ENCODE measurements at places on chromosomes 12 and 14.

DNA sequence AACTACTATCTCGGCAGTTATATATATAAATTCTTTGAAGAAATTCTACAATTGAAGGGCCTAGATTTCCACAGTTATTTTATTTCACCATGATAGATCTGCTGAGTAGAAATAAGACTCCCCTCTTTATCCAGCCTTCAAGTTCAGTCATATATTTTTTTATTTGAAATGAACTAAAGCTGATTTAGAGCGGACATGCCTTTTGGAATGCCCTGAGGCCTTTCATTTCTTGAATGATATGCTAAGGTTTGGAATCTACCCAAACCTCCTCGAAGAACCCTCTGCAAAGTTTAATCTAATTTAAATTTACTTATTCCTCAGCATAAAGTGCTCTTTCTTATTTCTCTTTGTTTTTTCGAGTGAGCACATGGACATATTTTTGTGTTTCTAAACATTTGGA is 15.1 kb downstream of the SIX1 start:
- no peak for DNase-seq

DNA sequence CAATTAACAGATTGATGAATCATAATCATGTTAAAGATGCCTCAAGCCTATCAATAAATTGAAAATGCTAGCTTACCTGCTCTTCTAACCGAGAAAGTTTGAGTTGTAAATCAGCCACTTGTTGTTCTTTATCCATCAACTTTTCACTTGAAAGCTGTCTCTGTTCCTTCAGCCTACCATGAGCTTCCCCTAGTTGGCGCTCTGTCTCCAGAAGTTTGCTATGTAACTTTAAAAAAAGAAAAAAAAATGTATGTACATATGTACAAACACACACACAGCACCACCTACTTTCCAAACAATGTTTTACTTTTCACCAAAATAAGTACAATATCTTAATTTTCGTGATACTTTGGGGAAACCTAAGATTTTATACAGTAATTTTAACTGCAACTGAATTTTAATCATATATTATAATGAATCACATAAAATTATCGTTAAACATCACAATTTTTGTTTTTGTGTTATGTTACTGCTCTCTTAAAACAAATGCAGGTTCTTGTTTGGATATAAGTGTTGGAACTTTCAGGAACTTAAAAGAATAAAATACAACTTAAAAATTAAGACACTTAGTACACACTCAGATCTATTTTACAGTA is 101.2 kb downstream of the EEA1 start:
- DNase-seq: no peak

GRCh38 chr12:64797156-64797555 is 27.3 kb upstream of the TBC1D30 start:
- no peak for DNase-seq

GRCh38 chr12:28090835-28091234 is 99.4 kb upstream of the CCDC91 start:
- DNase-seq: no peak

DNA sequence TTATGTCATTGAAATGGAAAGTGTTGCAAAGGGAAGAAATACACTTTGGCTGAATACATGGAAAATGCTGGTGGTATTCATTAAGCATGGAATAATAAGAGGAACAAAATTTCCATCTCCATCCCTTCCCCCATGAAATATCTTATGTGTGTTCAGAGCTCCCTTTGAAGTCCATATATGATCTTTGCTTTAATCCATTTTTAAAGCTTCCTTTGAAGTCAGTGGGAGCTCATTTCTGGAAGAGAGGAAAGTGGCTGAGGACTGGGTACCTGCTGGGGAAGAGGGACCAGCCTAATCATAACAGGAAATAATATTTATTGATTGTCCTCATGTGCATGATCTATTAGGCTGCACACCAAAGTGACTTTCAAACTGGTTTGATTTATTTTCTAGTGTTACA is 49.2 kb downstream of the AKAP6 start:
- no peak for DNase-seq

DNA sequence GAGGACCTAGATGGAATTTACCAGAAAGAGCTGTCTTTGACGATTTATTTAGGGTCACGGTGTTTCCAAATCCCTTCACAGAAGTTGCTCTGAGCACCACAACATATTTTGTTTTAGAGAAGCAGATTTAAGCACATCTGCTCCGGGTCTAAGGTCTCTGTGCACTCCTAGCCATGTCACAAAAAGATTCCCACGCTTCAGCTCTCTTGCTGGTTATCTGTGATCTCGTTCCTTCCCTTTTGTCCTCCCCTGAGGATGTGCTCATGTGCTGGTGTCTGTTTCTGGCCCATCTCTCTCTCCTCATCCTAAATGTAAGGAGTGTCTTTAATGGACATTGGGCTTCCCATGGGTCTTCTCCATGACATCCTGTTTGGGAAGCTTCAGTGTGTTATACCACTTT is 53.7 kb upstream of the GNPNAT1 start:
- no peak for DNase-seq

- no peak for DNase-seq
Observed at GRCh38 chr12:57092876-57093414, 4.0 kb downstream of the NAB2 start.

GRCh38 chr12:79300199-79300568 is 390.6 kb downstream of the PAWR start:
- no peak for DNase-seq

- no peak for DNase-seq
Observed at GRCh38 chr12:130994821-130995375, 41.2 kb downstream of the ADGRD1 start.

GRCh38 chr14:65377576-65377975 is 35.0 kb upstream of the FUT8 start:
- DNase-seq: no peak

DNA sequence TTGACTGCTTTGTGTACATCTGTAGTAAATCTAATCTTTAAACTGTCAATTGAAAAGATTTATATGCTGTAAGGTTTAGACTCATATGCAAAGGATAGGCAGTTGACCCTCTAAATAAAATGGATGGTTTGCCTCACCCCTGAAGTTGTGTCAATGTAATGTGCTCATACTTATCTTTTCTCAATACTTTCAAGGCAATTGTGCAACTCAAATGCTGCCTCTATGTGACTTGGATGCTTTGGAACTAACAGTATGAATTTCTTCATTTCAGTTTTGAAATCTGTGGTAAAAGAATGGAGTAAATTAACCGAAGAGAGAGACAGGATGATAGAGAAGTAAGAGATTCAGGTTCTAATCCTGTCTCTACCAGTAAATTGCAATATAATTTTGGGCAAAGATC is 9.7 kb downstream of the PDE6H start:
- no peak for DNase-seq

DNA sequence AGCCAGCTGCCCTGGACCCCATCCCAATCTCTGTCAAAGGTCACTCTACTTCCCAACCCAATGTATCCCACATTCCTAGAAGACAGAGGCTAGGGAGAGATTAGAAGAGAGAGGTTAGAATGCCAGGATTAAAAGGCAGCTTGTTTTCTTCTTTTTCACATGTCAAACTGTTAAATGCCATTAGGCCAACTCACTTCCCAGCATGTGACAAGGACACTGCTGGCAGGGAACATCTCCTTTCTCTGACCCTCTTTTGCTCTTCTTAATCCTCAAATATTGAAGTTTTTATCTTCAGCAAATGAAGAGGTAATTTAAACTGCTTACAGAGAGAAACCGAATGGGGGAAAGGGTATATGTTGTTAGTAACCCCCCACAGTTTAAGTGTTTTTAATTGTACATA is 89.1 kb downstream of the BBS10 start:
- DNase-seq: no peak

GRCh38 chr12:132033627-132034026 is 83.9 kb downstream of the EP400 start:
- DNase-seq: no peak

DNA sequence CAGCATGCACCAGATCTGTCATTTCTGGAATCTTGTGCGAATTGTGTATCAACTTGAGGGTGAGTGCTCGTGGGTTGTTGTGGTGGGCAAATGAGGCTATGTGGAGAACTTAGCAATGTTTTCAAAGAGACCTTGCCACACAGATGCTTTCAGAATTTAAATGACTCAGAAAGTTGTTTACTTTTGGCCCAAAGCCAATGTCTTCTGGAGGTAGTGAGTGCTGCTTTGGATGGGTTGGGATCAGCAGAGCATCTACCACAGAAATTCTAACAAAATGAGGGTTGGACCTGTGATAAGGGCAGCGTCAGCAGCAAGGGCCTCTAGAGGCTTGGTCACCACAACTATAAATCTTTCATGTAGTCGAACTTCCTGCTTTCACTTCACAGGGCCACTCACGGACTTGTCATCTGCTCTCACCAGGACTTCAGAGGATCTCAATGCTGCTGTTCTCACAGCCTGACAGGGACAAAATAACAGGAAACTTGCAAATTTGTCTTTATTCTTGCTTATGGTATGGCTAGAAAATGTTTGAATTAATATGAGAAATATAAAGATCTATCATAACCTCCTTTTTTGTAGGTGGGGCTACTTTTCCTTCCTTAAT is 111.4 kb downstream of the DACT1 start:
- DNase-seq: no peak

GRCh38 chr12:84911271-84912197 is 1.1 kb downstream of the SLC6A15 start:
- no peak for DNase-seq

DNA sequence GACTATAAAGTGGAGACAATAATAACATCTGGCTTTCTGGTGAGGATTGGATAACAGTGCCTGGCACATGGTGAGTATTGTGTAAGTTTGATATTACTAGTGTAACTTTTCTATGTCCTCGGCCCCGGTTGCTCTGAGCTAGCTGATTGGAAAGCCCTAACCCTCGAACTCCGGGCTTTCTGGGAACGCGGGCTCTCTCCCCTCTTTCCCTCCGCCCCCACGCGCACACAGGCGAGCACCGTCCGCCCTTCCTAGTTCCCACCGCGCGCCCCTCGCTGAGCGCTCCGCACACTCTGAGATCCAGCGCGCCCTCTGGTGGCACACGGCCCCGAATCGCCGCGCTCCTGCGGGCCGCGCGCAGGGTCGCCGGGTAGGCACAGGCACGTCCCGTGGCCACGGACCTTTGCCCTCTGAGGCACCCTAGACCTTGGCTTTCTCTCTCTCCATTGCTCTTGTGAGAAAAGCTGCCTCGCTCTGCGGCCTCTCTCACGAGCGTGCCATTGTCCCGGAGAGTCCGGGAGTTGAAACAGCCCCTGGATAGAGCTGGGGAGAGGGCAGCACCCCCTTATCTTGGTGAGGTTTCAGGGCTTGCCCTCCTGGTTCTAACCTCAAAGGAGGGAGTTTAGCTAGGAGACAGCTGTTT is 23.2 kb upstream of the ESRRB start:
- DNase-seq: peak; percentile 30

DNA sequence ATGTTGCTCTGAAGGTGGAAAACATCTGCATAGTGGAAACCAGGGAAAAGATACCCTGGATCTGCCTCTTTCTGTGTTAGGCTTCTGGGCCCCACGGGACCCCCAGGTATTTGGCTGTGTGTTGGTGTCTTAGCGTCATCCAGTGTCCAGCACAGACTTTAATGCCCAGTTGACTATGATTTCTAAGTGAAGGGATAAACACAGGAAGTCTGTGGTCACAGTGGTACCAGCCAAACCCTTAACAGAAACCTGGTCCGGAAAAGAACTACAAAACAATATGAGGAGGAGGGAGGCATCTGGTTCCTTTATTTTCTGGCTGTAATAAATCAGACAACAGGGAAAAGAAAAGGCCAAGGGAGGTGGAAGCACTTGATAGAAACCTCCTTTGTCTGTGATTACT is 56.4 kb downstream of the CMKLR1 start:
- no peak for DNase-seq

DNA sequence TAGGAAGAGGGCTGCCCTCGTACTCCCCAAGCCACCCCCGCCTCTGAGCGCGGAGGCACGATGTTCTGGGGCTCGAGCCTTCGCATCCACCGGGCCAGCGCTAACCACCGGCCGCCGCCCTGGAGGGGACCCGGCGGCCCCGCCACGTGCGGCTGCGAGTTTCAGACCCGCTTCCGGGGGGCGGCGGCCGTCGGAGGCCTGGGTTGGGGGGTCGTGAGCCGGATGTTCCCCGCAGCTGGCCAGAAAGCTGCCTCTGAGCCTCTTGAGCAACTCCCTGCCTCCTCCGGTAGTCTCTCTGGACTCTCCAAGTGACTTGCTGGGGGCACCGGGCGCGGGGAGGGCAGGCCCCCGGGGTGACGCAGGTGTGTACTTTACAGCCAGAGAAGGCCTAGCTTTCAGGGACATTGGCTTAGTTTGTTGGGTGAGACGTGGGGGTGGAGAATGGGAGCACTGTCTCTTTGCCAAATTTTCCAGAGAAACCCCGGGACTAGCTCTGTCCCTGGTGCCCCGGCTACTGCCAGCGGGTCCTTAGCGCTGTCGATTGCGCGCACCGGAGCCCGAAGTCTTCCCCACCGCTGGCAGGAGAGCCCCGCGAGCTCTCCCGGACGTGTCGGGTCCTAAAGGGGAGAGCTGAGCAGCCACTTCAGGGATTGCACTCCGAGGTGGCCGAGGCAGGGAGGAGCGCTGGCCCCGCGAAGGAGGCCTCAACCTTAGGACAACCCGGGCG is 15.6 kb downstream of the OTX2 start:
- DNase-seq: no peak

DNA sequence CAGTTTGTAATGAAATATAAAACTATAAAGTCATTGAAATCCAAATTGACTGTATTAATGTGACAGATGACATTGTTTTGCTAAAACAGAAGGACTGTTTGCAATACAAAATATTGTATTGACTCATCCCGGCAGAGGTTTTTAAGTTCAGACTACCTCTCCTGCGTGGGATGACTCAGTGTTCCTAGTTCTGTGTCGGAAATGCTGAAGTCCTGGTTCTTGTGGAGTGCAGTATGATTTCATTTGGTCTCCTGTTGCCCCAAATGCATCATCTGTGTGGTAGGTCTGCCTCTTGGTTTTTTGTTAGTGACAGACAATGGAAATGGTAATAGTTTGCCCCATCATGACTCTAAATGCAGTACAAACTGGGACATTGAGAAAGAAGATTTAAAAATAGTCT is 27.8 kb downstream of the PELI2 start:
- DNase-seq: no peak

DNA sequence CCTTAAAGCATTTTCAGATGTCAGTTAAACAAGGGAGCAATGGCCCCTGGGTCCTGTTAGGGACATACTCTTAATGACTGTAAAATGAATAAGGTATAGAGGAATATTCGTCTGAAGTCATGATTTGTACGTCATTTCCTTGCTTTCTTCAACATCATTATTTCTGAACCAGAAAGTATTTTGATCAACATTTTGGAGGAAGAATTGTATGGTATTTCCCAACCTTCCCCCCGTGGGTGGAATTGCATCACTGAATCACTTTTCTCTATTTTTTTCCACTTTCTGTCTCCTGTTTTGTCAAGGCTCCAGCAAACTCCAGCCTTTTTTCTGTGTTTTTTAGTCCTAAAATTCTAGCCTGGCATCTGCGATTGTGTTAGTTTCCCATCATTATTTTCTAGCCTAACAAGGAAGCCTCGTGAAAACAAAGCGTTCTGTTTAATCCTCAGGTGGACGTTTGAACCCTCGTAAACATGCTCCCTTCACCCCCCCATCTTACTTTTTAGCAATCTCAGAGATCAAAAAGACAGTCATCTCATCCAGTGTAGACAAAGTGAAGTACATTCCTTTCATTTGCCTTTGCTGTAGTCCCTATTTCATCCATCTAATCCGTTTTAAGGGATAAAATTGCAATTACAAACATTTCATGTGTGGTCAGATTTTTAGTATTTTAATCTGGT is 62.3 kb downstream of the ETV6 start:
- DNase-seq: no peak

Data from memory B cell (primary cell).